ENCODE measurements at places on chromosomes 7 and 10. TPM values are rescaled to one million over a fixed set of nuclear protein-coding genes. Genes with fewer than 3 reads are reported as not detected.

DNA sequence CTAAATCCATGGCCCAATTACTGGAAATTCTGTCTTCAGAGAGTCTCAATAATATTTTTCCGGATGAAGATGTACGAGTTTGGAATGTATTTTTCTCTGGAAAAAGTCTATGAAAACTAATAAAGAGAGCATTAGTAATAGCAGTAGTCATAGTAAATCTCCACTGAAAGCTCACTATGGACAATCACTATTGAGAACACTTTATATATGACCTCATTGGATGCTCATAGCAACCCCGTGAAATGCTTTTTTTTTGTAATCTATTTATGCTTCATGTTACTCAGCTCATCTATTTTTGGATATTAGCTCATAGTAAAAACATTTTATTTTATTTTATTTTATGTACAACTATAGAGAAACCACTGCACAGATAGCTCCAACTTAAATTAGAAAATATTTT is 94.3 kb upstream of the MYO3A start:
- DNase-seq: no peak

DNA sequence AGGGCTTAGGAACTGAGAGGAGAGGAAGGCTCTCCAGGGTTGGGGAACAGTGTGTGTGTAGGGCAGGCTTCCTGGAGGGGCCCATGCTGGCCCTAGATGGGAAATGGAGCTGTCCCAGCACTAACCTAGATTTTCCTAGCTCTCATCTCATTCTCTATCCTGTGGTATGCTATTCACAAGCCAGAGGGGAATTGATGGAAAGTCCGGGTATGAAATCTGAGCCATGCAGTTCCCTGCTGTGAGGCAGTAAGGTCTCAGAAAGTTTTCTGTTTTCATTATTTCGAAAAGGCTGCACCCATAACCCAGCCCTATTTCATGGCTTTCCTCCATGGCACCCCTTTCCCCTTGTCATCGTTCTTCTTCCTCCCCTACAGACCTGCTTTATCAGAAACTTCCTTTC is 220.3 kb downstream of the RPS24 start:
- DNase-seq: no peak

DNA sequence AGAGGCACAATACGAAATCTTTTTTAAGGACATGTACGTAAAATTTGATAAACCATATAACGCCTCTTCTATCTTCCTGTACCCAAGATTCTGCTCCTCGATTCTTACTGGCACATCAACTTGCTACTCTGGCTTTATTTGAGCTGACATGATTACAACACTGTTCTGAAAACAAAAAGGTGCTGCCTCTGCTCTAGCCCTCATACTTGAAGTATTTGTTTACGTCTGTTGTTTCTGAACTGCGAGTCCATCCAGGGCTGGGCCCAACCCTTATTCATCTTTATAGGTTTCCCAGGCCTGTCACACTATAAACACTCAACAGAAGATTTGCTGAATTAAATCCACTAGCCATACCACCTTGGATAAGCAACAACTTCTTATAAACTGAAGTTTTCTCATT is 96.2 kb upstream of the SVIL start:
- no peak for DNase-seq

DNA sequence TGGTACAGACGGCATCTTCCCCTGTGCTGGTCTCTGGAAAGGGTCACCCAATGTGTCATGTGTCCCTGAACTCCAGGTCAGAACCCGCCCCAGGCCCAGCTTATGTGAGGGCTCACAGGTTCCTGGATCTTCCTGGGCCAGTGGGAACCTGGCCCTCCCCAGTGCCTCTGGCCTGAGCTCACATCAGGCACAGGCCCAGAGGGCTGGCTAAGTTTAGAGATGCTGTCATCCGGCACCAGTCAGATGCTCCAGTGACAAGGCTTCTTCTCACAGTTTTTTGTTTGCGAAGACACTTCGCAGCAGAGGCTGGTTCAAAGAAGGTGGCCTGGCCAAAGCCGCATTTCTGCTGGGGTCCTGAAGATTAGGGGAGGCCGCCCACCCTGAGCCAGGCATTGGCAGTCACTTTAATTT is 11.8 kb downstream of the CAMK2B start:
- DNase-seq: no peak

GRCh38 chr10:132675031-132675740 is 110.8 kb downstream of the NKX6-2 start:
- no peak for DNase-seq

The SGCE gene
- total RNA-seq: 0.73 TPM

The OPN4 gene
- not detected for total RNA-seq

The CTNNA3 gene
- not detected for total RNA-seq

The GLI3 gene
- total RNA-seq: 0.24 TPM

Data from activated T-cell treated with anti-CD3 and anti-CD28 coated beads, Interleukin-2, amount 50 U/mL, for 4 hours (primary cell).